ENCODE measurements at places on chromosomes 16 and 17.

GRCh38 chr16:13552062-13552959 lies 367.6 kb upstream of the ERCC4 start:
- DNase-seq = no peak

GRCh38 chr16:26988186-26988585 lies 78.5 kb upstream of the C16orf82 start:
- DNase-seq = no peak

DNA sequence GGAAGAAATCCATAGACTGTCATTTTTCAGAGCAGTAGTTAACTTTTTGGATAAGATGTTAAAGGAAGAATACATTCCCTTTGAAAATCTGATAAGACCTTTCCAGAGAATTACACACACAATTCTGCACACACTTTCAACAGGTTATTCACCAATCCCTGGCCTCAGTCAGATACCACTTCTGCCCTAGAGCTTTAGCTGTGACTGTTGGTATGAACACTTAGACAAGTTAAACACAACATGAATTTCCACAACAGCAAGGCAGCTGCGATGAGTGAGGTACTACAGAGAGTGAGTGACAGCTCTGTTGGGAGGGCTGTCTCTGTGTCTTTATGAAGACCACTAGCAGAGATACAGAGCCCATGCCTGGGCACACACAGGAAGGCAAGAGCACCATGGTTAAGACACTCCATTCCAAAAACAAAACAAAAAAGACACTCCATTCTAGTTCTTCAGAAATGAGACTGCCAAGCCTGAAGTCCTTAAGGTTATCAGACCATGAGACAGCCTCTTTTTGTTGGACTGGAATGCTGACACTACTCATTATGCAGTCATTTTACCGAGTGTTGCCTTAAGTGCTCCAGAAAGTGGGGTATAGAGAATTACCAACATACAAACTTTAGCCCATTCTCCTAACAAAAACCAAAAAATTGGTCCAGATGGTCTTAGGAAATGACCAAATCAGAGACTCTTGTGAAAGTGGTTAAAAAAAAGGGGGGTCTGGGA lies 42.4 kb downstream of the TOM1L2 start:
- DNase-seq = no peak

DNA sequence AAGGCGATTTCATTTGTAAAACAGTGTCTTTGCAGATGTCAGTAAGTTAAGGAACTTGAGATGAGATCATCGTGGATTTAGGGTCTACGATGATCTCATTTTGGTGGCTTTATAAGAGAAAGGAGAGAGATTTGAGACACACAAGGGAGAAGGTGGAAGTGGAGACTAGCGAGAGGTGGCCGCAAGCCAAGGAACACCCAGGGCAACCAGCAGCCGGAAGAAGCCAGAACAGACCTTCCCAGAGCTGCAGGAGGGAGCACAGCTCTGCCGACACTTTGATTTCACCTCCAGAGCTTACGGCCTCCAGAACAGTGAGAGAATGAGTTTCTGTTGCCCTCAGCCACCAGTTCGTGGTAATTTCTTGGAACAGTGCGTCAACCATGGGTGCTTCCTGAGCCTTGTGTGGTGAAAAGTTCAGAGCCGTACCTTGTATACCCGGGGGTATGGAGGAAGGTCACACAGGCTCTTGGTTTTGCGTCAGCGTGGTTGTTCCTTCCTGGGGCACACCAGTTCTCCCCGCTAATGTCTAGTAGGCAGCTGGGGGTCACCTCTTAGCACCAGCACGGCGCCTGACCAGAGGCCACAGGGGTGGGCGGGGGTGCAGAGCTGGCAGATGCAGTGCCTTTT lies 12.9 kb upstream of the SEC14L1 start:
- peak; percentile 22 for DNase-seq

- DNase-seq = no peak
Measured at GRCh38 chr16:82203198-82203597, 33.2 kb upstream of the MPHOSPH6 start.

DNA sequence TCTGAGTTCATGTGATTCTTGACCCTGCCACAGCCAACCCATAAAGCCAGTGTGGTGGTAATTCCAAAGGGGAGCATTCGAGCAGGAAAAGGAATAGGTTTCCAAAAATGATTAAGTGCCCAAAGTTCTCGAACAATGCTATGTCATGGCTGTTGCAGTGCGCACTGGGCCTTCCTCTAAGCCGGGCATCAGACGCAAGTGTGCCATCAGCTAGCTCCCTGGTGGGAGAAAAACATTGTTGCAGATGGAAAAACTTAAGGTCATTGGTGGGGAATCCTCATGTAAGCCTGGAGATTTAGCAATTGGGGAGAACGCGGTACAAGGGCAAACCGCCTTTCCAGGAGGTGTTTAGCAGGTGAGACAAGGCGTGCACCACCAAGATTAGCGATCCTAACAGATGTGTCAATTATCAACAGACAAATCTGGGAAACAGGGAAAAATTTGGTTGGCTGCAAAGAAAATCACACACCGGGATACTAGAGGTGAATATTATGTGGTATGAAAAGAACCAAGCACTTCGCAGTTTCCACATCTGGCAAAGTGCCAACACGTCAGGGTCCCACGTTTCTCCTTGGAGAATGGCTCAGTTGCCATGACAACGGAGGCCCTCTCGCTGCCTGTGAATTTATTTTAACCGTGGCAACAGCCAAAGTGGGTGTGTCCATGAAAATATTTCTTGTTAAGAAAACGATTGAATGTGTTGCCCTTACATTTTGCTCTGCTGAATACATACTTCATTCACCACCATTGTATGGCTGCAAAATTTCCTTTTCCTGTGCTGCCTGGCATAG lies 118.5 kb upstream of the CACNG5 start:
- no peak for DNase-seq

GRCh38 chr17:70642059-70642458 lies 472.7 kb downstream of the KCNJ2 start:
- no peak for DNase-seq

GRCh38 chr17:35148144-35148543 lies 527 bp downstream of the UNC45B start:
- no peak for DNase-seq

- DNase-seq = no peak
Measured at GRCh38 chr16:57282510-57283213, 1.8 kb downstream of the PLLP start.

GRCh38 chr17:4766723-4767122 lies 5.0 kb upstream of the TM4SF5 start:
- DNase-seq = no peak

- no peak for DNase-seq
Measured at GRCh38 chr16:24758373-24758772, 28.9 kb downstream of the TNRC6A start.

DNA sequence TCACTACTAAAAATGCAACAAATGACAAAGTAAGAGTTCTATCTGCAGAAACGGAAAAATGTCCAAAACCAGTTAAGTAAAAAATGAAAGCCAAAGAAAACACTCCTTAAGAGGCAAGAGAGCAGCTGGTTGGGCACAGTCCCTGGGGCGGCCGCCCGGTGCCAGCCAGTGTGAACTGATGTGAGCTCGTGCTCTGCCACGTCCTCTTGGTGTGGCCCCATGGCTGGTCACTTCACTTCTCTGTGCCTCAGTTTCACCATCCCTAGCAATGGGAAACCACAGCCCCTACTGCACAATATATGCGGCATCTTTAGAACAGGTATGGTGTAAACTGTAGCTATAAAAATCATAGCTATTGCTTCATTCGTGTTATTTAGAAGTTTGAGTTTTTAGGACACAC lies 21.2 kb downstream of the USP36 start:
- DNase-seq = no peak

GRCh38 chr17:62823111-62823893 lies 15.2 kb upstream of the MARCHF10 start:
- DNase-seq = no peak

- no peak for DNase-seq
Measured at GRCh38 chr17:48603959-48604769, 622 bp downstream of the HOXB6 start.

DNA sequence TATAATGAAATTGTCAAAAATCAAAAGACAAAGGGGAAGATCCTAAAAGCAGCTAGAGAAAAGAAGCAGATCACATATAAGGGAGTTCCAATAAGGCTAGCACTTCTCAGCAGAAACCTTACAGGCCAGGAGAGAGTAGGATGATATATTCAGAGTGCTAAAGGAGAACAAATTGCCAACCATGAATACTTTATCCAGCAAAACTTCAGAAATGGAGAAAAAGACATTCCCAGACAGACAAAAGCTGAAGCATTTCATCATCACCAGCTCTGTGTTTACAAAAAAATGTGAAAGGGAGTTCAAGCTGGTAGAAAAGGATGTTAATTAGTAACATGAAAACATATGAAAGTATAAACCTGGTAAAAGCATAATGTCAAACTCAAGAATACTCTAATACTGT lies 37.4 kb downstream of the CDR2 start:
- no peak for DNase-seq

GRCh38 chr16:73057291-73058210 lies 9.6 kb upstream of the ZFHX3 start:
- DNase-seq = no peak

DNA sequence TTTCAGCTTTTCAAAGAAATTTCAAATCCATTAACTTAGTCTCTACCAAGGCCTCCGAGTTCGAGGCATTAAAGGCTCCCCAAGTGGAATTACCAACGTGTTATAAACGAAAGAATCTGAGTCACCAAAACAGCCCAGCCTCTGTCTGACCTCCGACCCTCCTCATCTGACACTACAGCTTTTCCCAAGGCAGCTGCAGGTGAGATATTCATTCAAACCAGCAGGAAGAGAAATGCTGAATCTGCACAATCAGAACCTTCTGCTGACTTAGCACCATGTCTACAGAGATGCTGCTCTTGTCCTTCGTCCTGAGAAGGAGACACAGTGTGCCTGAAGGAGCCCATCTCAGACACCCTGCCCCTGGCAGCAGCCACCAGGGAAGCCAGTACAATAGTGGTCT lies 30.5 kb downstream of the GRIN2A start:
- no peak for DNase-seq

DNA sequence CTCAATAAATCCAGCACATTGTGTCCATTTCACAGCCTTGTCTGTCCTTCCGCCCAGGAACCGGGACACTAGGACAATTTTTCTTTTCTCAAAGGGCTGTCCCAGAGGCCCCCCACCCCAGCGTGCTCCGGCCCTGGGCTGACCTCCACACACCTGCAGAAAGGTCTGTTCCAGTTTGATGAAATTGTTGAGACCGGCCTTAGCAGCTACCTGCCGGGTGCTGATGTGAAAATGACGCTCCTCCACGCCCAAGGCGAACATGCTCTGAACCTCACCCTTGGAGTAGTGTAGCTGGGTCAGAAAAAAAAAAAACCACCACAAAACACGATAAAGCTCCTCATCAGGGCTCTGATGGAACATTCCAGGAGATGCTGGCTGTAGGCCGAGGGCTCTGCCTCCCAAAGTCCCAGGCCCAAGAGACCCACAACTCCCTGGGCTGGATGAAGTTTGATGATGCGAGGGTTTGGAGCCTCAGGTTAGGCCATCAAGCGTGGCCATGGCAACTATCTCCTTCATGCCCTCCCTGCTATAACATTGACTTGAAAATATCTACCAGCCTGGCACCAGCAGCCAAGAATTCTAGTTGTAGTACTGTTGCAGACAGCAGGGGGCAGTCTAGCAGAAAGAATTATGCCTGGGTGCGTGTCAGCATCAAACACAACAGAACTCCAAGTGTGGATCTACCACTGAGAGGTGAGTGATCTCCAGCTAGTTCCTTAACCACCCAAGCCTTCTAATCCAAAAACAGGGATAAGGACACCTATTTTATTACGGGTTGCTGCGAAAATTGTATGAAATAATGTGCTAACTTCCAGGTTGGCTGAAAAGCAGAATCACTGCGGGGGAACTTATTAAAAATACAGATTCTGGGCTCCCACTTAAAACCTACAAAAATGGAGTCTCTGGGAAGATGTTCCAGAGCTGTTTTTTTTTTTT lies 62.1 kb downstream of the RMI2 start:
- DNase-seq = peak; percentile 25

DNA sequence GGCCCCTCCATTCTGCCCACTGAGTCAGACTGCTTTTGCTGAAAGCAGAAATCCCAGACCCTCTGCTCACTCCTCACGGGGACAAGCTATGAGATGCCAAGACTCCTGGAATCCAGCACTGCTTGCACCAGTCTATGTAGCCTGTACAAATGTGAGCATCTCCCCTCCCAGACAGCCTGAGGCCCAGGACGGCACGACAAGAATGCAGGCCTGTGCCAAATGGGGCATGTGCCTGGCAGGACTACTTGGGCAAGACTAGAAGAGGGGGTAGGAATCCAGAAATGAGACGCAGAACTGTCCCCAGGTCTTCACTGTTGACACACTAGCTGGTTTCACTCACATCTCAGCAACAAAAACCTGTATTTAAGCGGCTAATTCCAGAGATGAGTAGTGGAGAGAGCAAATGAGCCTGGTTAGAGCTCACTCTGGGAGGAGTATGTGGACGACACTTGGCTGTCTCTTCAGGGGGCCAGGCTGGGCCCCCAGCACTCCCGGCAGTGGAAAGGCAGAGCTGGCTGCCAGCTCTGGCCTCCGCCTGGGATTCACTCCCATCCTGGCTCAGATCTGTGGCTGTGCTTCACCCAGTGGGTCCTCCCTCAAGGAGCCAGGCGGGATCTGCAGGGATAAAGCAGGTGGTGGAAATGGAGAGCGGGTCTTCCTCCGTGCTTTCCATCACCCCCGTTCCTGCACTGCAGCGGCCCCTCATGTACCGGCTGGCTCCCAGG lies 2.9 kb upstream of the MYO1C start:
- no peak for DNase-seq

- DNase-seq = no peak
Measured at GRCh38 chr17:79529661-79530081, 81.2 kb downstream of the RBFOX3 start.

- no peak for DNase-seq
Measured at GRCh38 chr16:87333101-87333500, 15.9 kb upstream of the C16orf95 start.

- no peak for DNase-seq
Measured at GRCh38 chr17:27743281-27743885, 56.9 kb downstream of the NOS2 start.

DNA sequence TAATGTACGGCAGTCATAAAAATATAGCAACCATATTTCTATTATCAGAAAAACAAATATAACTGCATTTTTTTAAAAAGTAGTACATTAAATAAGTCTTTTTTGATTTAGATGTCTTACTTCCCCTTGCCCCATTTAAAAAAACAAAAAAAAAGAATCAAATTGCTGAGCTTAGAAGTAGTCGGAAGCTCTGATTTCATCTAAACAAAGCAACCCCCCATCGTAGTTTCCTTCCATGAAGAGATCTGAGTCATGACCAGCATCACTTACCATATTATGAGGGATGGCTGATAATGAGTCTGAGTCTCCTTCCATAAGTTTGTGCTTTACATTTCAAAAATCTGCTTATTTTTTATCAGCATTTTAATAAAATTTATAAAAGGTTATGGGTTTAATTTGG lies 86.2 kb downstream of the ITFG1 start:
- no peak for DNase-seq

Measured in activated CD8-positive, alpha-beta memory T cell treated with anti-CD3 and anti-CD28 coated beads for 1 hour (primary cell).